AG09309 (cell line): ENCODE measurements at places on chromosomes 2 and 18.

- DNase-seq = no peak
These were observed 35.5 kb downstream of the RTP5 start for GRCh38 chr2:241904791-241905710.

GRCh38 chr2:241547781-241548450 lies 10.6 kb upstream of the BOK start:
- DNase-seq = no peak

- no peak for DNase-seq
These were observed 15.9 kb downstream of the GTF3C3 start for GRCh38 chr2:196783431-196784094.

DNA sequence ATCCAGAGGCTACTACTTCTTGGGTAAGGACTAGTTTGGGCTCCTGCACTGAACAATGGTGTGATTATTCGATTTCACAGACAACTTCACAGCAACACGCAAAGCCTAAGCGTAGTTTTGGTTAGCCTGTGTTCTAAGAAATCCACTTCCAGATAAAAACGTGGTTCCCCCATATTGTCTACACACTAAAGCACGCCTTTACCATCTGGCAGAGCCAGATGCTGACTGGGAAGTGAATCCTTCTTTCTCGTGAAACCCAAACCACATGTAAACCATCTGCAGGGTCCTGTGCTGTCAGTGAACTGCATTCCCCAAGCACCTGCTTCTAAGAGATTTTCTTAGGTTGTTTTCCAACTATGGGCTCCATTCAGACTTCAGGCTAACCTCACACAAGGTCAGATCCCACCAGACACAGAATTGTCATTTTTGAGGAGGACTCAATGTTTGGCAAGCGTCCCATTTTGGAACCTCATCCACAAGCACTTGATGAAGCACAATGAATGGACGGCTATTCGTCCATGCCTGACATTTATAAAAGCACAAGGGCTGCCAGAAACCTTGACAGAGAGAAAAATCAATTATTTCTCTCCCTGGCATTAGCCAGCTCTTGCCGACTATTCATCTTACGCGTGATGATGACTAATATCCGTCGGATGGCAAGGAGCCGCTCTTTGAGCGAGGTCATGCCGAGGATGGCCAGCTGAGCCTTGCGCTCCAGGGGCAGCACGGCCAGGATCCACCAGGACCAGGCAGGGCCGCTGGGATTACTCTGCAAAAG lies 38.4 kb downstream of the LONRF2 start:
- DNase-seq = no peak

DNA sequence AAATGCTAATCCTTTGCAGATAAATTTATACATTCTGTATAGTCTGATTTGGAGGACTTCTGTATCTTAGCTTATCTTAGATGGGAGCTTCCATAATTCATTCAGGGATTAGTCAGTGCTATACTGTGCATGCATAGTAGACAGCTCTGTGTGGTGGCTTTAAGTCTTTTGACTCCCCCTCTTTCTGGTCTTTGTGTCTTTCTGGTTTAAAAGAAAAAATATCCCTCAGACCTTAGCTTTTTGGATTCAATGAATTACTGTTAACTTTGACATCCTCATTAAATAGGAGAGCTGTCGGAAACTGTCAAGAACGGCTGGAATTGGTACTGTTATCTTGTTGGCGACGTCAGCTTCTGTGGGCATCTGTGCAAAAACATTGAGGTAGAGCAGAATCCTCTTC lies 130.4 kb downstream of the SPTBN1 start:
- no peak for DNase-seq

- no peak for DNase-seq
These were observed 35.4 kb upstream of the ZNF532 start for GRCh38 chr18:58829263-58829662.

DNA sequence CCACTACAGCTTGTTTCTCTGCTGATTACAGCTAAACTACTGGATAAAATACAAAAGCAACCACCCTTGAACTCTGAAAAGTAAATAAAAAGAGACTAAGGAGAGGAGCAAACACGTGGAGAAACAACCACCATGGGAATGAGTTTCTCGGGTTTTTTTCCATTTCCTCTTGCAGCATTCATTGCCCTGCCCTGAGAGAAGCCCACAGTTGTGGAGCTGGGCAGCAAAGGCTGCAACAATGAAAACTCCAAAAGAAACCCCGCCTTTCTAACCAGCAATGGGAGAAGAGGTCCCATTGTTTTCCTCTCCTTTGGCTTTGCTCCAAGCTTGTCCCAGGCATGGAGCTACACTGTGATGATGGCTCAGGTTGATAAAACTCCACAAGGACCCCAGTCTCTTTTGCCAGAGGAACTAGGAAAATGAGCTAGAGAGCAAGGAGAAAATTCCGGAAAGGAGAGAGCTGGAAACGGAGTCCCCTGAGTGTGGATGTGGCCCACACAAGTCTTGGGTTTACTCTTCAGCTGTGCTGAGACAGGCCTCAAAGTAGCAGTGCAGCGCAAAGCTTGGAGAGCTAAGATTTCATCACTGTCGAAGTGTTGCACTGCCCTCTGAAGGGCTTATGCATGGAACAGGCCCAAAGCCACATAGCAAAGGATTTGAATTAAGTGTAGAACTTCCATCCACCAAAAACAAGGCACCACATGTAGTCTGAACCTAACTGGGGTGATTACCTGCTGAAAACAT lies 20.9 kb downstream of the NAPG start:
- no peak for DNase-seq

DNA sequence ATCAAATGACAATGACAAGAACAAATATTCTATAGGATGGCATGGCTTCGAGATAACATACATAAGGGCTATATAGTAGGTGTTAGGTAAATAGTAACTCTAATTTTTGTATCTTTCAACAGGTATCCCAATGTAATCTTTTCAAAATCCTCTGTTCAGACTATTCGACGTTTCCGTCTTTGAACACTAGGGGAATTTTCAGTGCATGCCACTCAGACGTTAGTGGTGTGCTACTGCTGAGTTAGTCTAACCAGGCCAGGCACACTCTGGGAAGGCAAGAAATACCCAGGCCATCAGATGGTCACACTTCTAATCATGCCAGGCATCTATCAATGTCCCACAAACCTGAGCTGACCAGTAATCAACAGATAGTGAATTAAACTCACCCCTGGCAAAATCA lies 14.6 kb upstream of the CREG2 start:
- DNase-seq = no peak

DNA sequence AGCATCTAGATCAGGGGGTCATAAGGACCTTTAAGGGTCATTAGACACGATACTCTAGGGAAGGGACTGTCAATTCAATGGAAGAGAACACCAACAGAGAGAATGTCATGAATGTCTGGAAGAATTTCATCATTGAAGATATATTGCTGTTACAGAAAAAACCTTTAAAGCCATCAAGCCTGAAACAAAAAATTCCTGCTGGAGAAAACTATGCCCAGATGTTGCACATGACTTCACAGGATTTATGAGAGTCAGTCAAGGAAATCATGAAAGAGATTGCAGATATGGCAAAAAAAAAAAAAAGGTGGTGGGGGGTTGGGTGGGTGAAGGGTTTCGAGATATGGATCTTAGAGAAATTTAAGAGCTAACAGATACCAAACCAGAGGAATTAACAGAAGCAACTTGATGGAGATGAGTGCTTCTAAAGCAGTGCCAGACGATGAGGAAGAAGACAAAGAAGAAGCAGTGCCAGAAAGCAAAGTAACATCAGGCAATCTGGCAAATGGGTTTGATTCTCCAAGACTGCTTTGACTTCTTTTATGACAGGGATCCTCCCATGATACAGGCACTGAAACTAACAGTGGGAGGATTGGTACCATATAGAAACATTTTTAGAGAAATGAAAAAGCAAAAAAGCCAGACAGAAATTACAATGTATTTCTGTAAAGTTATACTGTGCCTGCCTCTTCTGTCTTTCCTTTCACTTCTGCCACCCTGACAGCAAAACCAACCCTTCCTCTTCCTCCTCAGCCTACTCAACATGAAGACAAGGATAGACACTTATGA lies 28.5 kb downstream of the MAP4K3 start:
- DNase-seq = no peak

DNA sequence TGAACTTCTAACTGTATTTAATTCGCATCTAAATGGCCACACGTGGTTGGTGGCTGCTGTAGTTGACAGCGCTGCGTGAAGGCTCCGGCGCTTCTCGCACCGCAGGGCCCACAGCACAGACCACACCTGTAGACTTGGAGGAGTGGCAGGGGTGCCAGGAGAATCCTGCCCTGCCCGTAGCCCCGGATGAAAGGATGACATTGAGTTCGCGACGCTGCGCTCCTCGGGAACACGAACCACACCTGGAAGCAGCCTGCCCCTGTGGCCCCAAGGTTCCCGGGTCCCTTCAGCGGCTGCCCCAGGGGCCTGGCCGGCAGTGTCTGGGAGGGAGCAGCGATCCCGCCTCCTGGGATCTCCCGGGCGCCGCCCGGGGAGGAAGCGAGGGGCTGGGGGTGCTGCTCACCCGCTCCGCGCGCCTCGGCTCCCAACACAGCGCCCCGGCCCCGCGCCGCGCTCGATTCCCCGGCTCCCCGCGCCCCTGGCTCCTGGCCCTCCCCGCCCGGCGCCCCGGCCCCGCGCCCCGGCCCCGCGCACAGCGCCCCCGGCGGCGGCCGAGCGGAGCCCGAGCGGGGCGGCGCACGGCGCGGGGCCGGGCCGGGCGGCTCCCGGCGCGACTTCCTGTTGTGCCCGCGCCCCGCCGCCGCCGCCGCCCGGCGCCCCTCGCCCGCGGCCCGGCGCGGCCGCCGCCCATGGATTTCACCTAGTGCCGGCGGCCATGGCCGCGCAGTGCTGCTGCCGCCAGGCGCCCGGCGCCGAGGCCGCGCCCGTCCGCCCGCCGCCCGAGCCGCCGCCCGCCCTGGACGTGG lies at the start of gene RNPEPL1:
Gene RNPEPL1 (plus strand): TSS at position 613 of the 806 bp plus-strand sequence. CDS start 103 bp downstream, at position 716.
- no peak for DNase-seq

- no peak for DNase-seq
These were observed 43.1 kb upstream of the EML4 start for GRCh38 chr2:42125841-42126594.

- DNase-seq = no peak
These were observed 23.8 kb downstream of the AAK1 start for GRCh38 chr2:69619725-69620124.
